ENCODE measurements at places on chromosomes 3 and 15.
A peak's percentile ranks its signal among the peaks of the same experiment; 100 is the strongest.

DNA sequence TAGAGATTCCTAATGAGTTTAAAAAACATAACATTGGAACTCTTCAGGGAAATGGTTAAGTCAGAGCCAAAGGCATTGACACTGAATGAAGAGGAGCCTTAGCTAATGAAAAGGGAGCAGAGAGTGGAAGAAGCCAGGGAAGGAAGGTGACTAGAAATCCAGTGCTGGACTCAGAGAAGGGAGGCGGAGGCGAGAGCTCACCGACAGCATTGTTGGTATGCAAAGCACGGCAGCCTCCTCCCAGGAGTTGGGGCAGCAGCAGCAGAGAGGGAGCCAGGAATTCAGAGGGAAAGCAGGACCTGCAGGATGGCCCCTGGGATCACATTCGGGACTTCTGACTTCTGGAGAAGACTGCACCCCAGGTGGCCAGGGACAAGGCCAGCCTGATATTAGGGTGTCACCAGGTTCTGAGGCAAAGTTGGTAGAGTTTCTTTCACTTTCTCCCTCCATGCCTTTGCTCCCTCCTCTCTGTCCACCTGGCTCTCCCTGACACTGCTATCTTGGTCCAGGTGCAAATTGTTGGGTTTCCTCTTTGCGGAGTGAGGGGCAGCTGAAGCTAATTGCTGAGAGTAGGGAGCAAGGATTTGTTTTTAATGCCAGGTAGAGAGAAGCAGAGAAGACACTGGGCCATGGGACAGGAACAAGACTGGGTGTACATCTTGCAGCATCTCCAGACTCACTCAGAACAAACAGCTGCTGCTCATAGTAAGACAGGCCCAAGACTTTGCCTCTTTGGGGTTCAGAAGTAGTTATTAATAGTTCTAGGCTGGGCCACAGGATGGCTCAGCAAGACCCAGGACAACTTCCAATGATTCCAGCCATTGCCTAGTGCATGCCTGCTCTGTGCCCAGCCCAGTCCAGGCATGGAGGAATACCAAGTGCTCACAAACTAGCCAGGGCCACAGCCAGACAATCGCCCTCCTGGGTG is 157.9 kb downstream of the TLE3 start:
- DNase-seq = no peak

GRCh38 chr15:94674296-94674695 is 442.9 kb downstream of the MCTP2 start:
- DNase-seq = no peak

- peak; percentile 7 for DNase-seq
Observed at GRCh38 chr3:63279005-63279841, 1.1 kb downstream of the SYNPR start.

- DNase-seq = no peak
Observed at GRCh38 chr15:63986185-63986680, 60.1 kb downstream of the DAPK2 start.

- DNase-seq = no peak
Observed at GRCh38 chr15:81740416-81740815, 305.4 kb downstream of the MEX3B start.

DNA sequence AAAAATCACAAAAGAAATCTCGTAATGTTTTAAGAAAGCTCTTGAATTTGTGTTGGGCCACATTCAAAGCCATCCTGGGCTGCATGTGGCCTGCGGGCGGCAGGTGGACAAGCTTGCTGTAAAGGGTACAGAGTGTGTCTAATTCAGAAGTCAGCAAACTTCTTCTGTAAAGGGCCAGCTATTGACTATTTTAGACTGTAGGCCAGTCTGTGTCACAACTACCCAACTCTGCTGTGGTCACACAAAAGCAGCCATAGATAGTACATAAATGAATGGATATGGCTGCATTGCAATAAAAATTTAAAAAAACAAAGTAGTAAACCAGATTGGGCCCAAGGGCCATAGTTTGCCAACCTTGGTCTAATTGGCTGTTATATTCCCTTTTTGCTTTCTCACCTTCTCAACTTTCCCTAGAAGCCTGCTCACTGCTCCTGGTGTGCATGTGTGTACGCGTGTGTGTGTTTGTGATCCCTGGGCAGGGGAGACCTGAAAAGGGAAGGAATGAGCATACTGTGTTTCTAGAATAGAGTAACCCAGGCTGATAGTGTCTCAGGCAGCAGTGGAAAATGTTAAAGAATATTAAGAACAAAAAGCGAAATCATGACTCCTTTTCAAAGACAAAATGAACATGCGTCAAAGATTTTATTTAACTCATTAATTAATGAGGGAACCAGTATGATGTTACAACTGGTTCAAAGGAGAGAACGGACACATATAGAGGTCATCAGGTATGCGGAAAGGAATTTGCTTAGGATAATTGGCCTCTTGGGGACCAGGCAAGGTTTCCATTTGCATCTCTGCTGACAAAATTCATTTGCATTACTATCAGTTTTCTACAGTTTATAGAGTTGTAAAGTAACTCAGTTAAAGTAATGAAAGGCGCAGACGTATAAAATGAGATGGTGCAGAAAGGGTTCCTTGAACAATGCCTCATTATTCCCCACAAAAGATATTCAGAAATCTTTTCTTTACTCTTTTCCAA is 248.0 kb downstream of the THSD4 start:
- no peak for DNase-seq

- DNase-seq = no peak
Observed at GRCh38 chr3:142846779-142847577, 41.9 kb downstream of the PCOLCE2 start.

- no peak for DNase-seq
Observed at GRCh38 chr15:25410649-25411048, 28.2 kb downstream of the UBE3A start.

GRCh38 chr15:92638291-92638708 is 17.3 kb downstream of the FAM174B start:
- DNase-seq = no peak

DNA sequence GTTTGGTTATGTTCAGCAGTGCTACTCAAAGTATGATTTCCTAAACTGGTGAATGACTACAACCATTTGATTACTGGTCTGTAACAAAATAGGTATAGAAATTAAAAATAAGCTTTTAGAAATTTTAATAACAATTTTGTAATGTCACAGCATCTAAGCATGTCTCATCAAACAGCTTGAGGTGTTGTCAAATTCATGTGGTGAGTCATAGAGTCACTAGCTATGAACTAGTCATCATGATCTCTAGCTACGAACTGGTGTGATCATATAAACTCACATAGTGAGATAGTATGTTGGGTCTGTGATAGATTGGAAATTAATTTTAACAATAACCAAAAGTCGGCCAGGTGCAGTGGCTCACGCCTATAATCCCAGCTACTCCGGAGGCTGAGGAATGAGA is 213.9 kb upstream of the RBMS3 start:
- DNase-seq = no peak

GRCh38 chr3:64890006-64890405 is 202.2 kb upstream of the ADAMTS9 start:
- no peak for DNase-seq

DNA sequence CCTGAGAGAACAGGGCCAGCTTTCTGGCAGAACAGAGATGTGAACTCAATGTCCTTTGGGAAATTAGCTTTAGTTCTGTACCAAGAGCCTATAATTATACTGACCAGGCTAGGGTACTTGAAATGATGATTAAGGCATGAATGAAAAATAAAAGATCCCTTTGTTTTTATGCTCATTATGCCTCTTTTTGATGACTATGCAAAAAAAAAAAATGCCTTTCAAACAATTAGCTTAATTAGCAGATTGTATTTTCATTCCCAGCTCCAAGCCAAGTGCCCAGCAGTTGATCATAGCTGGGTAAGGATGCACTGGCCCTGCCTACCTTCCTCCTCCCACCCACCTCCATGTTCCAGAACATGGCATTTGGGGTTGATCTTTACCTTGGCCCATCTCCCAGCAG is 56.8 kb downstream of the LYZL4 start:
- no peak for DNase-seq

GRCh38 chr3:45198264-45199260 is 27.5 kb downstream of the TMEM158 start:
- no peak for DNase-seq

GRCh38 chr3:163491714-163492113 is 1586.6 kb downstream of the SI start:
- DNase-seq = no peak

DNA sequence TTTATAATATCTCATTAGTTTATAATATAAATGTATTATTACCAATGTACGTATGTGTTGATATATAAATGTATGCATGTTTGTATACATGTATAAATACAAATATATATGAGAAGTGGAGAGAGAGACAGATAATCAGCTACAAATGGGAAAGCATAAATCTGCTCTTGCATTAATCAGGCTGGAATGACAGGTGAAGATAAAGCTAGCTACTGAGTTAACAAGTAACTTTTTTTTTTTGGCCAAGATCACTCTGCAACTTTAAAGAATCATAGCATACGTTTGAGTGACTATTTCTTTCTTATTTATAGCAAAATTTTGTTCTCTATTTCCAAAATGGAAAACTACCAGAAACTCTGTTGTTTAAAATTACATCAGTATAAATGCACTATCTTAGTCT is 422.8 kb downstream of the SI start:
- DNase-seq = no peak

DNA sequence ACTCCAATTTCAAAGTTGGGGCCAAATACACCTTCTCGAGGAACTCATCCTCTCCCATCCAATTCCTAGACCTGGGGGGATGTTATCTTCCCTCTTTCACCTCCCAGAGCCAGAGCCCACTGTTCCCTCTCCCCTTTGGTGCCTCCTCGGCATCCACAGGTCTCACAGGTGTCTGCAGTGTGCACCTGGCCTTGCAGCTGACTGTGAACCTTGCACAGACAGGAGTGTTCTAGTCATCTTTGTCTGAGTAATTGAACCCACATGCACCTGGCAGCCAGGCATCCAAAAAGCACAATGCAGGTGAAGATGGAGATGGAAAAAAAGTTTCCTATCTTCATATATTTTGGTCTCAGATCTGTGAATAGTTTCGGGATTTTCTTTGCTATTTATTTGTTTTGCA is 30.8 kb downstream of the PCOLCE2 start:
- no peak for DNase-seq

DNA sequence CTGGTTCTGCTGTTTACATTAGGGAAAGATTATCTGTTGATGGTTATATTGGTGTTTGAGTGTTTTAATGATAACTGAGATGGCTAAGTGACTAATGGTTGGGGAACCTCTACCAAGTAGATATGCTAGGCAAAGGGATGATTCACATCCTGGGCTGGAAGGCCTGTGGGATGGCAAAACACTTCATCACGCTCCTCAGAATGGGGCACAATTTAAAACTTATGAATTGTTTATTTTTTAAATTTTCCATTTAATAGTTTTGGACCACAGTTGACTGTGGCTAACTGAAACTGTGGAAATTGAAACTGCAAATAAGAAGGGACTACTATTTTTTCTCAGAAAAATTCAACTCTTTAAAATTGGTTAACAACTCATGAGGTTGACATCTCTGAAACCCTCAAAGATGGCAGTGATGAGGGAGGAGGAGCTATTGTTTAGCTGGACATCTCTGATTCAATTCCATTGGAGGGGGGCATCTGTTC is 100.5 kb upstream of the ZBED2 start:
- DNase-seq = no peak

- peak; percentile 36 for DNase-seq
Observed at GRCh38 chr3:119302697-119303551, 8.7 kb downstream of the ARHGAP31 start.

- peak; percentile 37 for DNase-seq
Observed at GRCh38 chr3:63961891-63962290, 49.7 kb upstream of the SCAANT1 start.

GRCh38 chr3:83622526-83622925 is 1336.3 kb upstream of the CADM2 start:
- no peak for DNase-seq

DNA sequence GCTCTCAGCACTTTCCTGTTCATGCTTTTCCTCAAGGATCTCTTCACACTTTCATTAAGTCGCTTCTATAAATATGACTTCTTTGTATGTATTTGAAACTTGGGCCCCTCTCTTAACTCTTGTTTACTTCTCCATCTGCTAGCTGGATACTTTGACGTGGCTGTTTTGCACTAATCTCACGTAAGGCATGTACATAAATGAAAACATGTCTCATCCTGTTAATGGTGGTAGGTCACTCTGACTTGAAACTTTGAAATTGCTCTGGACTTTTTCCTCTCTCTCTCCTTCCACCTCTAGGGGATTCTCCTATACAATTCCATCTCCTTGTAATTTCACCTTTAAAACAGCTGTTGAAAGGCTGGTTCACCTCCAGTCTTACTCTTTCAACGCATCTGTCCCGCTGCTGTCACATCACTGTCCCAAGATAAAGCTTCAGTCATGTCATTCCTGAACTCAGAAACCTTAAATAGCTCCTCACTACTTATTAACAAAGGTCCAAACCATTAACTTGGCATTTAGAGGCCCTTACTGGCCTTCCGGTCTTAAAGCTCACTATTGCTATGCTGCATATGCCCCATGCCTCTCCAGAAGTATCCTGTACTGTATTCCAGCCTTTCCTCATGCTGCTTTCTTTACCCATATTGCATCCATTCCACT is 1.2 kb downstream of the BLOC1S6 start:
- no peak for DNase-seq

DNA sequence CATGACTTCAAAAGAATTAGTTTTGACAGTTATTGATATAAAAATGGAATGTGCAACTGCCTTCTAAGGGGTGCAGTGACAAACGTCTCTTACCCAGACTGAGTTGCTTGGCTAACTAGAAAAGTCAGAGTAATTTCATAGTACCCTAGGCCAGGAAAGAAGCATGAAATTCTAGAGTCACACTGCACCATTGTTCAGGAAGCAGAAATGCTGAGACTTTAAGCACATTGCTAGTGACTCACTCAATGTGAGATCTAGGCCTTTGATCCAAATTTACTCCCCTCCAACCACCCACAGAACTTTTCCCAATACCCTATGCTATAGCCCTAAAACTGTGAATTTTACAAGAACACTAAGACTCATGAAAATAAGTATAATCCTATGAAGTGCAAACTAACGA is 110.8 kb downstream of the DUT start:
- no peak for DNase-seq

GRCh38 chr3:77539677-77540076 is 499.8 kb downstream of the ROBO2 start:
- DNase-seq = no peak

- no peak for DNase-seq
Observed at GRCh38 chr3:33388374-33389100, 51.7 kb downstream of the UBP1 start.

DNA sequence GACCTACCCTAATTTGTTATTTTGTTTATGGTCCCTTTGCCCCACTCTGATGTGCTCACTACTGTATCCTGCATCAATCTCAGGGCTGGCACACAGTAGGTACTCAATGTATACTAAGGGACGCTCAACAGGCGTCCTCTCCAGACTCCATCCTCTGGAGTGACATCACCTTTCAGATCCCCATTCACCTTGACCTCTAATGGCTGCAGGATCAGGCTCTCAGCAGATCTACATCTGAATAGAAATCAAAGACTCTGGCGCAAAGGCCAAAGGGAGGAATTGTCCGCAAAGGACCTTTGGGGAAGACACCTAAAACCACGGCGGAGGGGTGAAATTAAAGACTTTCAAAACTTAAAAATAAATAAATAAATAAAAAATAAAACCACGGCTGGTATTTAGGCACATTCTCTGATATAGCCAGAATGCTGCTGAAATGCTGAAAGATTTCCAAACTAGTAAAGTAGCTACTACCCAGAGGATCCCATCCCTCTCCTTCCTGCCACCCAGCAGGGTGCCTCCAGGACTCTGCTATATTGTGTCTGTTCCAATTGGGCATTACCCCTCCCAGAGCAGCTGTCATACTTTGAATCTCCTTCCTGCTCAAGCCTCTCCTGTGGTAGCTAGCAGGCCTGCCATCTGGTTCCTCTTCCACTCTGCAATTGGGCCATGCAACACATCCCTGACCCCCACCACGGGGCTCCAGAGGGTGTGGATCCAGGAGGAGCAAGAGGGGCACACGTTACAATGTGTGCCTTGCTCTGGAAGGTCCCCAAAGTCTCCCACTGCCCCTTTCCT is 6.1 kb downstream of the SHF start:
- no peak for DNase-seq

Data from GM10248 (cell line).